ENCODE measurements at places on chromosomes 4 and X.

GRCh38 chr4:52263607-52264006 lies 212.5 kb downstream of the SPATA18 start:
- DNase-seq: no peak

DNA sequence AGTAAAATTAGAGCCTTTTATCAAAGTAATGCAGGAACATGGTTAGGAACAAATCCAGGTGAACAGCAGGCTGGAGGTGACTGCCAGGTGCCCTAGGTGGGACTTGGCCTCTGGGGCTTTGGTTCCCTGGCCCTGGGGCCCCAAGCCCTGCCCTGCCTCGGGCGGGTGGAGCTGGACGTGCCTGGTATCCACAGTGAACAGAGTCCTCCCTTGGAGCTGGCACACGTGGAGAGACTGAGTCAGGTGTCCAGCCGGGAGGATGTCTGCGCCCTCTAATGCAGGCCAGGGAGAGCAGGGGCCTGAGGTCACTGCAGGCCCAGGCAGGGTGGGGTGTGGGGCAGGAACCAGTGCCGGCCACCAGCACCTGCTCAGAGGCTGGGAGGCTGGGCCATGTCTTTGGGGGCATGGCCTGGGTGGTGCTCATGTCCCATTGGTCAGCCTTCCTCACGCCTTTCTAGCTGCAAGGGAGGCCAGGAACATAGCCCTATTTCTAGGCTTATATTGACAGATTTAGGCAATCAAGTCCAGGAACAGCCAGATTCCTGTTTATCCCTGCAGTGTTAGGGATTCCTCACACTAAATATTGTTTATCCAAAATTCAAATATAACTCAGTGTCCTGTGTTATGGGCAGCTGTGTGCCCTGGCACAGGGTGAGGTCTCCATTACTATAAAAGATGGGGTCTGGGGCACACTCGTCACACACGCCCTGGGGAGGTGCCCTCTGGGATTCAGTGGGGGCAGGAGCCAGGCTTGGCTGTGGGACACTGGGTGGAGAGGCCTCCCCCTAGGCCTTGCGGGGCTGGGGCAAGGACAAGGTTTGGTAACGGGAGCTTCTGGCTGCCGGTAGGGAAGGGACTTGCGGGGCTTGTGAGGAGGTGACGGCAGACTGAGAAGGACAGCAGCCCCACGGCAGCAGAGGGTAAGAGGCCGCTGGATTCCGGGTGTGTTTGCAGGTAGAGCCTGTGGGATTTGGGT lies 14.3 kb upstream of the NAT8L start:
- DNase-seq: no peak

DNA sequence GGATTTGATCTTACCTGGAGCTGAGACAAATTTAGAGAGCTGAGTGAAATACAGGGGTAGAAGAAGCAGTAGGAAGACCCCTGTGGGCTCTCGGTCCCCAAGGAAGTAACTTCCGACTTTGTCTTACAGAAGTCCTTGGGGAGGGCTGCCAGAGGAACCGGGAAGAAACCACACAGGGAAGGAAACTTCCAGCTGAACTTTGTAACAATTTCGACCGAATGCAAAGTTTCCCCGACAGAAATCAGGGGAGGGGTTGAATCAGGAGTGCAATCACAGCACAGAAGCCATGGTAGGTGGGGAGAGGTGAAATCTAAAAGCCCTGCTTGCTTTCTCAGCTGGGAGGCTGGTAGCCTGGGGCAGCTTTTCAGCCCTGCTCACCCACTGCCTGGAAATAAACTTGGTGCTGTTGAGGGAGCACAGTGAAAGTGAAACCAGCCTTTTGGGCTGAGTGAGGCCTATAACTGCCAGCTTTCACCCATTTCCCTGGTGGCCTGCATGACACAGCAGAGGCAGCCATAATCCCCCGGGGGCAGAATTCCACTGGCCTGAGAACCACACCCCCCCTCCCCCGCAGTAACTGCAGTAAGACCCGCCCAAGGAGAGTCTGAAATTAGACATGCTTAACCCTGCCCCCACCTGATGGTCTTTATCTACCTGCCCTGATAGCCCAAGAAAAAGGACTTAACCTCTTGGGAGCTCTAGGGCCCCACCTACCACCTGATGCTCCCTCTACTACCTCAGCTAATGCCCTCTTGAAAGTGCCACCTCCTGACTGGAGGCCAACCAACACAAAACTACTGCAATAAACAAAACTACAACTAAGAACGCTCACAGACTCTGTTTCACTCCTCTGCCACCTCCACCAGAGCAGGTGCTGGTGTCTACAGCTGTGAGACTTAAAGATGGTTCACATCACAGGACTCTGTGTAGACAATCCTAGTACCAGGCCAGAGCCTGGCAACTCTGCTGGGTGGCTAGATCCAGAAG lies 248.2 kb downstream of the PARM1 start:
- DNase-seq: no peak

- no peak for DNase-seq
Measured at GRCh38 chr4:139916041-139916440, 237.9 kb downstream of the MAML3 start.

- DNase-seq: no peak
Measured at GRCh38 chr4:19636451-19636850, 615.3 kb upstream of the SLIT2 start.

DNA sequence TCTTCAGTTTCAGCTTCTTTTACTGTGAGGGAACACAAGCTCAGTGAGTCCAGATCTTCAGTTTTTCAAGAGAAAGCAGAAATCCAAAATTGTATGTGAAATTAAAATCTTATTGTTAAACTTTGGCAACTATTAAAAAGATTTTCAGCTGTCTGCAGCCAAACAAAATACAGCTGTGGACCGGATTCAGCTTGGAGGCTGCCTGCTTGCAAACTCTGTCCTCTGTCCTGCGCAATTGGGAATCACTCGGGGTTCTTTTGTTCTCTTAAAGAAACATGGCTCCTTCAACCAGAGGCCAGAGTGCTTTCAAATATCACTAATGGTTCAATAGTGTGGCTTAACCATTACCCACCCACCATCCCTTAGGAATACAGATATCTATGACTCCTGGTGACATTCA lies 201.2 kb downstream of the CHIC2 start:
- no peak for DNase-seq

- DNase-seq: no peak
Measured at GRCh38 chr4:53563824-53564223, 27.5 kb downstream of the LNX1 start.

- DNase-seq: no peak
Measured at GRCh38 chr4:17317526-17317925, 194.4 kb downstream of the QDPR start.

GRCh38 chr4:68984947-68985346 lies 33.3 kb upstream of the UGT2A3 start:
- DNase-seq: no peak

DNA sequence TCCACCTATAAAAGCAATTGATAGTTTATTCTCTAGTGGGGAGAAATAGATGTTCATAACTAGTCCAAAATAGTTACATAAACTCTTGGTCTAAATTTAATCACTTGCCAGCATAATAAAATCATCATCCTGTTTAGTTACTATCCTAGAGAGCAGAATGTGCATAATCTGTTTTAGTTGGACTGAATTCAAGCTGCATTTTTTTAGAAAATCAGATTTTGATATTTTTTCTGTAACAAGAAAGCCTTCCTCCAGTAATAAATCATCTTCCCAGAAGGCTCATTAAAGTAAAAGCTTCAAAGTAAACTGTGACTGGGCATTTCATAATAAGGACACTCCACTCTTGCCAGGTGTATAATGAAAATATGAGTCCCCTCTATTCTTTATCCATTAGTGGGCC lies 453.1 kb downstream of the TRAM1L1 start:
- DNase-seq: no peak

- DNase-seq: no peak
Measured at GRCh38 chr4:87916626-87917025, 58.9 kb upstream of the SPP1 start.

GRCh38 chrX:10050481-10050880 lies 83.3 kb downstream of the CLDN34 start:
- no peak for DNase-seq

DNA sequence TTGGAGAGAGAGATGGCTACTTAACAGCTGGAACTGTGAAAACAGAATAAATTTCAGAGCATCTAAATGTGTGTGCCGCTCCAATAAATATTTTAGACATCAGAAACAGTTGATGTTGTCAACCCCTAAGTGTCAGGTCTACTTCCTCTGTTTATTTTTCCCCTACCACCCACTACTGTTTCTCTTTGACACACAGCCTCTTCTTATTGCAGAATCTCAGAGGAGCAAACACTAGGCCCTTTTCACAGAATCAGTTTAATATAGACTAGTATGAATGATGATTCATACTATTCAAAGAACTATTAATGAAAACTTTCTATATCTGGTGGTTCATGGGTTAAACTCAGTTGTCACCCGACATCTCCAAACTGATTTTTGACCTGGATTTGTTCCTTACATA lies 33.9 kb downstream of the NAA11 start:
- no peak for DNase-seq

GRCh38 chrX:118652717-118653116 lies 74.7 kb upstream of the IL13RA1 start:
- DNase-seq: no peak

DNA sequence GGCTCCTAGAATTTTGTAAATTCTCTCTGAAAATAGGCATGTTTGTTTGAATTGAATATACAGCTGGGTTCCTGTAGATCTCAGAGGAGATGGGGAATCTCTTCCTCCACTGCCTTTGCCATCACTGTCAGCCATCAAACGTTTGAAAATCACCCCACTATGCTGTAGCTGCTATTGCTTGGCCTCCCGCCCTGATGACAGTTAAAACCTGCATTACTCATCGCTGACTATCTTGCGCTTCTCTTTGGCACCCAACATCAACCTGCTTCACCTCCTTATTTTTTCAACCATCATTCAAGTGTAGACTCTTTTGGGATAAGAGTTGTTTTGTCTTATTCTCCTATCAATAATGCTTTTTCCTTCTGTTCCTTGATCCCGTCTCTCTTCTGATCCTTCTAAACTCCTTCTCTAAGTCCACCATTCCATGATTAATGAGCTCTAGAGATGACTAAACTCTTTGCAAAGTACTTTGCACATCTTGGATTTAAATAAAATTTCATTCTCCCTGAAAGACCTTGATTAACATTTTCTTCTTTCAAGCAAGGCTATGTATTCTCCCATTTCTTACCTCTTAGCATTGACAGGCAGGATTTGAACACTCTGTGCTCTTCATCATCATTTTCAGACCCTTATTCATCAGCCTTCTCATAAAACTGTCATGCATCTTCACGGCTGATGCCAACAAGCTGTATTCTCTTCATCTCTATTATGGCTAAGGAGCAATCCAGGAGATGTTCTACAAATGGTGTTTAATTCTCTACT lies 133.0 kb downstream of the SNCA start:
- DNase-seq: no peak

- no peak for DNase-seq
Measured at GRCh38 chr4:5718411-5718810, 7.4 kb downstream of the EVC start.

GRCh38 chrX:110004731-110005369 lies 1.9 kb downstream of the TMEM164 start:
- no peak for DNase-seq

DNA sequence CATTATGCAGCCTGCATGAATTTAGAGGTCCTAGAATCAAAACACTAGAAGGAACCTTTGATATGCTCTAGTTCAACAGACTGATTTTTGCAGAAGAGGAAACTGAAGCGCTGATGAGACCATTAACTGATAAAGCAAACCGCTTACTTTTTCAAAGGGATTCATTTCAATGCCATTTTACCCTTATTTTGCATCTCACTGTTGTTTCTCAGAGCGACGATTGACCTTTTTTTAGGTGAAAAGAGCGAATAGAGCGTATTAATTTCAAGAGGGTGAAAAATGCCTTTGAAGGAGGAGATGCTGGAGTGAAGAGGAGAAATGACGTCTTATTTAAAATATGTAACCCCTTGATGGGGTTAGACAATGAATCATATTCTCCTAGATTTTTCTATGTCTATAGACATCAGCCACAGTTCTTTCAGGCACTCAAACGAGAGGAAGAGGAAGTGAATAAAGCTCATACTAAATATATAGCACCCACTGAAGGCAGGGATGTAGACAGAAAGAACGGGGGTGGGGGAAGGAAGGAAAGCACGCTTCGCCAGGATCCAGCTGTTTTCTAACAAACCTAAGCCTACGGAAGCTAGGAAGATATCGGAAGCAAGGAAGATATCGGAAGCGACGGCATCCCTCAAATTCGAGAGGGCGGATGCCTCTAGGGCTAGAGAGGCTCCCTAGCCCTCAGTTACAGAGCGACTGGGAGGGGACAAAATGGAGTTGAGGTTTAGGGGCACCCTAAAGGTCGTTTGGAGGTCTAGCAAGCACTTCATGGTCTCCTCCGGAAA lies 848 bp downstream of the ACSL4 start:
- peak; percentile 41 for DNase-seq

DNA sequence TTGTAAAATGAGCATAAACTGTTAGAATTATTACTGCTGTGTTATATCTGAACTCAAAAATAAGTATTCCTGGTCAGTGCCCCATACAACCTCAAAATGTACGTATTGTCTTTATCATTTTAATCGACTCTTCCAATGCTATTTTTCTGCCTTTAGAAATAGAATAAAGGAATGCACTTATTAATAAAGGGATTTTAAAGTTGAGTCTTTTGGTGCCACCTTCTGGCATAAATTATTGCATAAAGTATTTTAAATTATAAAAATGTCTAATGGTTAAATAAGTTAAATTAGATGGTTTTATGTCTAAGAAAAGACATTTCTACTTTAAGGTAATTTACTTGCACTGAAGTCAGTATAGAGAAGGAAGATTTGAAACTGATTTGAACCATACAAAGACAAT lies 424.0 kb upstream of the NDST4 start:
- no peak for DNase-seq

DNA sequence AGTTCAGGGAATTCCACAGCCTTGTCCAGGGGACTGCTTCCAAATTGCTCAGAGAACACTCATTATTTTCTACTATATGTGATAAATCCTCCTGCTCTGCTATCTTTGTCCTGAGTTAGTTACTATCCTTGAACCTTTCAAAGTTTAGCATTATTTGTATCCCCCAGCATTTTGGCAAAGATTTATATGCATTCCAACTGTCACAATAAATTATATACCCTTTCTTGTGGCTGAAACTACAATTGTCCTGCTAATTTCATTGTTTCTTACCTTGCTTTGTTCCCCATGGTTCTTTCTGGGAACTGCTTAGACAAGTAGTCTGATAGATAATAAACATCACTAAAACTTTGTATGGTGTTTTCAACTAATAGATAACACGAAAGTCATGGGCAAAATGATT lies 40.5 kb downstream of the TECRL start:
- no peak for DNase-seq

DNA sequence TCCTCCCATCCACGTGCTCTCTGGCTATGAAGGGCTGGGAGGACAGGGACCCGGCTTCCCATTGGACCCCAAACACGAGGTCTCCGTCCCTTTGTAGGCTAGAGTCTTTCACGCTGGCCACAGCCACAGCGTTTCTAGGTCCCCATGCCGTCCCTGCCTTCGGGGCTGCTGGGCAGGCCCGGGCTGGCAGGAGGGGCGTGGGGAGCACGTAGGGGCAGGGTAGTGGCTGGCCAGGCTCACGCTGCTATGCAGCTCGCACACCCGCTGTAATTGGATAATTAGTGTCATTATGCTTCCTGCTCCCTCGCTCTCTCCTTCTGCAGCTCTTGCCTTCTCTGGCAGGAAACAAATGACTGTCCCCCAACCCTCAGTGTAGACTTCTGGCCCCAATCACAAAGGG lies 9.8 kb downstream of the ATP2B3 start:
- no peak for DNase-seq

- no peak for DNase-seq
Measured at GRCh38 chr4:74366367-74366911, 1.5 kb downstream of the EREG start.
